Natural killer cell (primary cell): ENCODE measurements at places on chromosomes 11 and 22.

DNA sequence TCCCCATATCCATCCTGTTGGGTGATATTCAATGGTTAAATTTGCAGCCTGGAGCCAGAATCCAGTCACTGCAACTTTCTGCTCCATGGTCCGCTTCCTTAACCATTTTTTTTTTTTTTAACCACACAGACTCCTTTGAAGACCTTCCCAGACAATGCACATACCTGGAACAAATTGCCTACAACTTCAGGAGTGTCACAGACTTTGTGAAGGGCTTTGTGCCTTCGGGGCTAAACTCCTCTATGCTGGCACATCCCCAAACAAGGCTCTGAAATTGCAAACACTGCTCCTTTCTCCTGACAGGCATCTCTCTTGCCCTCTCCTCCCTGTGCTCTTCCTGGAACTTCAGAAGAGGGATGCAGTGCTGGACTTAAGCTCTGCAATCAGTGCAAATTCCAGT, 40.6 kb downstream of the TENM4 start:
- H3K27ac ChIP-seq, result no peak overlapping the region
- no peaks in the 10 kb centered on the region for H3K36me3 ChIP-seq
- H3K4me1 ChIP-seq, result no peaks in the 10 kb centered on the region
- H3K4me3 ChIP-seq, result no peak overlapping the region
- no peak for DNase-seq

GRCh38 chr22:33000342-33001280, 57.6 kb downstream of the SYN3 start:
- H3K36me3 ChIP-seq, result no peaks in the 10 kb centered on the region
- H3K4me1 ChIP-seq, result no peaks in the 10 kb centered on the region
- no peaks in the 10 kb centered on the region for H3K27me3 ChIP-seq

DNA sequence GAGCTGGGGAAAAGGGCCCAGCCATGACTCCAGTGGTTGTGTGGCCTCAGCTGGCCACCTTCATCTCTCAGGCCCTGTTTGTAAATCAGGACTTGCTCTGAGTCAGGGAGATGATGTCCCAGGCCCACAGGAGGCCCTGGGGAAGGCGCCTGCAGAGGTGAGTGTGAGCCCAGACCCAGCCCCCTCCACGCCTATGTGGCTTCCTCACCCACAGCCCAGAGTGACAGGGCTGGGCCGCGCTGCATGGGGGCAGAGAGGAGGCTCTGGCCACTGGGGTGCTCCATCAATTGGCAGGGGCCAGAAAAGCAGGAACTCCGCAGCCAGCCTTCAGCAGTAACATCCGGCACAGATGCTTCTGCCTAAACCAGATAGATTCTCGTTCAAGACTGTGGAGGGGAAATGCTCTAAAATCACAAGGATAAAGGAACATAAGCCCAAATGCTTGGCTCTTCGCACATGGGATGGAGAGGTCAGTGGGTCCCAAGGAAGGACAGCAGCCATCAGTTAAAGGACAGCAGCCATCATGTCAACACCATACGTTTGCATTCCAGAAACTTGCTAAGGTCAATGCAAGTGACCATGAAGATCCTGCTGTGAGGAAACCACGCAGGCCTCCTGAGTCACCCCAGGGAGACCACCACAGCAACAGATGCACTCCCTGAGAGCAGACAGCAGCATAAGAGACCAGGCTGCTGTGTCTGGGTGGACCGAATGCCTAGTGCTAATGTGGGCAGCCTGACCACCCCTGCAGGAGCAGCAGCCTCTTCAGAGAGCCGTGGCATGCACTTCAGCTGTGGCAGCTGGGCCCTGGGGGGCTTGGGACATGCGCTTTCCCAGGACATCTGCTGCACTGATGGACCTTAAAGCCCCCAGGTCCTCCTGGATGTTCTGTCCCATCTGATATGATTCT, 28.3 kb downstream of the OSBPL5 start:
- H3K36me3 ChIP-seq, result peaks cover 4% of the 10 kb centered on the region
- H3K27me3 ChIP-seq, result no peaks in the 10 kb centered on the region
- peak; percentile 63 for DNase-seq
- peak overlapping the region; percentile 61 for H3K27ac ChIP-seq
- peaks cover 99% of the 10 kb centered on the region for H3K4me1 ChIP-seq

- H3K27me3 ChIP-seq, result peaks cover 9% of the 10 kb centered on the region
- DNase-seq, result no peak
- H3K27ac ChIP-seq, result no peak overlapping the region
- no peaks in the 10 kb centered on the region for H3K4me1 ChIP-seq
- no peaks in the 10 kb centered on the region for H3K36me3 ChIP-seq
- H3K4me3 ChIP-seq, result no peak overlapping the region
Measured at GRCh38 chr22:32044477-32044876, 1.4 kb downstream of the SLC5A1 start.
